Esophagus squamous epithelium (tissue), 5 donors: ENCODE measurements at places on chromosomes 11 and 22. TPM values are rescaled to one million over a fixed set of nuclear protein-coding genes. Genes with fewer than 3 reads are reported as not detected.
A peak's percentile ranks its signal among the peaks of the same experiment; 100 is the strongest.

MS4A3 gene
- not detected for total RNA-seq

DDI1 gene
- not detected for total RNA-seq

- no peak overlapping the region for H3K27ac ChIP-seq
- H3K4me3 ChIP-seq: no peak overlapping the region
- no peaks in the 10 kb centered on the region for H3K4me1 ChIP-seq
- no peak for DNase-seq
- no peaks in the 10 kb centered on the region for H3K36me3 ChIP-seq
Observed at GRCh38 chr11:85517272-85517671, 109.9 kb downstream of the DLG2 start.

DNA sequence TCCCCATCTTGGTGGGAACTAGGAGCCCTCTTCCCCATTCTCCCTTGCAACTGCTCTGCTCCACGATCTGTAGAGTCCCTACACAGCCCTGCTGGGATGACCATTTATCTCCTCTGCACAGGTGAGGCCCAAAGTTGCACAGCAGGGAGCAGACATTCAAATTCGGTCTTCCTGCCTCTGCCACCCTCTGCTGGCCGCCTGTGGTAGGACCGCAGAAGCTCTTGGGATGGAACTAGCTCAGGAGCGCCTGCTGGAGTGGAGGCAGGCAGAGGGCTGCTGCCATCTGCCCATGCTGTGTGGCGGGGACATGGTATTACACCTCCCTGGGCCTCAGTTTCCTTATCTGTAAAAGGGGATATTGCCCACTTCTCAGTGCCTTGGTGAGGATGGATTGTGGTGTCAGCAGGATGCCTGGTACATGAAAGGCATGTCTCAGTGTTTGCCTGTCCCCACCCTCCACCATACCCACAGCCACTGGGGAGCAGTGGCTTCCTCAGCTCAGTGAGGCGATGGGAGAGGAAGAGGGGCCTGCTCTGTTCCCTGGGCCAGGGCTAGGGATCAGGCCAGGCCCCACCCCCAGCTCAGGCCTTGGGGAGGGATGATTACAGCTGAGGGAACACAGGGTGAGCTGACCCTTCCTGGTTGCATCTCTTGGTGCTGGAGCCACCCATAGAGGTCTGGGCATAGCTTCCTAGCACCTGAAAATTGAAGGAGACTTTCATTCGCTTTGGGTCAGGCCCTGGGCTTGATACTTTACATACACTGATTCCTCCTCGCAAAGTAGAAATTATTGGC, 11.3 kb upstream of the OMP start:
- H3K27me3 ChIP-seq: no peaks in the 10 kb centered on the region
- H3K27ac ChIP-seq: no peak overlapping the region
- DNase-seq: no peak
- H3K36me3 ChIP-seq: no peaks in the 10 kb centered on the region
- peaks cover 11% of the 10 kb centered on the region for H3K4me1 ChIP-seq
- no peak overlapping the region for H3K4me3 ChIP-seq

- H3K27ac ChIP-seq: no peak overlapping the region
- no peaks in the 10 kb centered on the region for H3K36me3 ChIP-seq
- DNase-seq: no peak
- H3K4me1 ChIP-seq: peaks cover 51% of the 10 kb centered on the region
Observed at GRCh38 chr11:34864424-34864823, 51.8 kb downstream of the APIP start.

DNA sequence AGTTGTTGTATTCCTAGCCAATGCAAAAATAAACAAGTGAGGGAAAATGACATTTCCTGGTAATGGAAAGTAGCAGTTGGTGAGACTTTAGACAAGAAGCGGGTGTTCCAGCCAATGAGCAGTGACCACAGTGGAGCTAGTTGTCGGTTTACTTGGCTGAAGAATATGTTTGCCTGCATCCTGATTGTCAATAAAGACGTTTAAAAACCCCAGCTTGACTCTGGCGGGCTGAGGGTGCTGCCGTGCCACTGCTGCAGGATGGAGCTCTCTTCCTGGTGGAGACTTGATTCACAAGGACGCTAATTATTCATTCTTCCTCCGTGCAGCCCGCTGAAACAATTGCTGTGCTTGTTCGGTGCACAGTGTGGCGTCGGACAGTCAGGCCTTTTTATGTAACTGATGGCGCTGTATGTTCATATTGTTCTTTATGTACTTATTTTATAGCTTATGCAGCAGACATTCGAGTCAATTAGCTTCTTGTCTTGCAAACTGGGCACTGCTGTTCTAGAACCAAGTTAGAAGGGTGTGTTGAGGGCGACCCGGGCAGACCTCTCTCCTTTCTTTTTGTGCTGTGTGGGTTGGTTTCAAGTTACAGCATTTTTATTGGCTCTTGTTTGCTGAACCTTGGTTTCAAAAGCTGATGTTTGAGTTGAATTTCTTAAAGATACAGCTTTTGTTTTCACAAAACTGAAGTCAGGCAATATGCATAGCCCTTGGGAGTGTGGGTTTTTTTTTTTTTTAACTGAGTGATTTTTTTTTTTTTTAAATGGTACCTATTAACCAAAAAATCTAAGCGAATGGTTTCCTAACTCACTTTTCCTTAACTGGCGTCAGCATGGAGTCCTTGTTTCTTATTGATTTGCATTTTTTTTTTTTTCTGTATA, 153.9 kb downstream of the TEAD1 start:
- peak overlapping the region; percentile 71 for H3K27ac ChIP-seq
- no peaks in the 10 kb centered on the region for H3K36me3 ChIP-seq
- no peaks in the 10 kb centered on the region for H3K27me3 ChIP-seq
- DNase-seq: no peak
- peaks cover 73% of the 10 kb centered on the region for H3K4me1 ChIP-seq
- H3K4me3 ChIP-seq: peak overlapping the region; percentile 64

- H3K4me1 ChIP-seq: no peaks in the 10 kb centered on the region
- DNase-seq: no peak
- no peaks in the 10 kb centered on the region for H3K36me3 ChIP-seq
- H3K4me3 ChIP-seq: no peak overlapping the region
- no peaks in the 10 kb centered on the region for H3K27me3 ChIP-seq
Observed at GRCh38 chr11:15123849-15124248, 9.1 kb downstream of the INSC start.

DNA sequence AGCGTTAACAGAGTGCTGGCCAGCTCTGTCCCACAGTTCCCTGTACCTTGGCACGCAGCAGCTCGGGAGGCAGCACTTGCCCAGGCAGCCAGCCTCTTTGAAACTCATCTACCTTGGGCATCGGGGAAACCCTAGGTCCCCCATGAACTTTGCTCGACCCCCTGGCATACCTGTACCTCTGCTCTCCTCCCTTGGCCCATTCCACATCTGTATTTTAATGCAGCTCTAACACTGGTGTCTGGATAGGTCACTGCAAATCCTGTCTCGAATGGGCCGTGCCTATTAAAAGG, 304.1 kb downstream of the TBC1D22A start:
- no peak for DNase-seq
- no peak overlapping the region for H3K4me3 ChIP-seq
- no peaks in the 10 kb centered on the region for H3K36me3 ChIP-seq
- no peaks in the 10 kb centered on the region for H3K4me1 ChIP-seq
- H3K27me3 ChIP-seq: no peaks in the 10 kb centered on the region
